ENCODE measurements at places on chromosomes 7 and 10.

DNA sequence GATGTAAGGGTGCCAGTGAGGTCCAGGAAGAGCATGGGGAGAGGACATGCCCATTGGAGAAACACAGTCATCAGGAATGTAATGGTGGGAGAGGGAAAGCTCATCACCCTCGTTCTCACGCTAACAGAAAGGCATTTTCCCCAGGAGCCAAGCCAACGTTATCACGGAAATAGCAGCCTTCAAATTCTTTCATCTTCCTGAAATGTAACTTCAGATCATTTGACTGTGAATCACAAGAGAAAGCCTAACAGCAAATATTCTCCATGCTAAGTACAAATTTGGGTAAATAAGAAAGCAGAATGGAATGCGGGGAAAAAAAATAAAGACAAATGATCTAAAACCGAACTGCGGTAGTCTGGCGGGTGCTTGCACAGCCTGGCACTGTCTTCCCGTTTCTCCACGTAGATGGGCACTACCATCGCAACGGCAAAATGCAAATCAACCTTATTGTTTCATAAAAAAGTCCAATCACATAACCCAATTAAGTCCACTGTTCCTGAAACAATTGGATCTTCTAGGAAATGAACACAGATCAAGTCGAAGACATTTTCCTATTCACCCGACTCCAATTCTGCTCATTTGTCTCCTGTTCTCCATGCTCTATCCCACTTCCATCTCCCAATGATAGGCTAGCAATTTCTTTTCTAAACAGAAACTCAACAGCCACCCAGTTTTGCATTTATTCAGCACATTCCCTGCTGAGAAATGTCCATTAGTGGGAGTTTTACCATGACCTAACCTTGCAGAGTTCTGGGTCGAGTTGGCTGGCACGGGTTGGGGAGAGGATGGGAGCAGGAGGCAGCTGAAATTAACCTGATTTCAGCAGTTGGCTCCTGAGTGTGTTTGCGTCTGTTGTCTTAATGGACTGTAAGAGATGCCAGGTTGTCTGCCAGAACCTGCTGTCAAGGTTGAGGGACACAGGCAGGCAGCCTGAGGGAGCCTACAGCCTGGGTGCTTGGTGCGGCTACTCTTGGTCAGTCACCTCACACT, 74.6 kb upstream of the FRMD4A start:
- DNase-seq = no peak

DNA sequence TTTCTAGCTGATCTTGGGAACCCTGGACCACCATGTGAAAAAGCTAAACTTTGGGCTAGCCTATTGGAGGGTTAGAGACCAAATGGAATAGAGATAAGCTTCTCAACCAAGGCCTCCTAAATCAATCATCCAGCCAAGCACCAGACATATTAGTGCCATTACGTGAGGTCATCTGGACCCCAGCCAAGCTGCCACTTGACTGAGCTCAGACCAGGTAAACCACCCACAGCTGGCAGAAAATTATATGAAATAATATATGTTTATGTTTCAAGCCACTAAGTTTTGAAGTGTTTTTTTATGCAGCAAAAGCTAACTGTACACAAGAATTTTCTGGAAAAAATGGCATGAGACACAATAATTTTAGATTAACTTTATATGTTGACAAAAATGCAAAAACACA, 82.6 kb upstream of the PCGF5 start:
- DNase-seq = no peak

DNA sequence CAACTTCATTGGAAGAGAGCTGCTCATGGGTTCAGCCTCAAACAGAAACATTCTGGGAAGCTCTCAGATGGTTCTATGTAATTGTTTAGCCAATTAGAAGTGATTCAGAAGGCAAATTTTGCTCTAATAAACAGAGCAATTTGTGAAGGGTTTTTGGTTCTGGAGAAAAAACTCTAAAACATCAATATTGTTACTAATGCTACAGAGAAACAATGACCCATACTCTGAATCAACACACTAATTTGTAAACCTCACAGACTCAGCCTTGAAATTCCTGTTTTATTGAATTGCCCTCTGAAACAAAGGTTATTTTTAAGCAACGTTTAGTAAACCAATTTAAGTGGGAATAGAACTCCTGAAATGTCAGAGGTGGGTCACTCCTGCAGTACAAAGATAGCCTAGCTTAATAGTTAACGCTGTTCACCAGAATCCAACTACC, 171.6 kb upstream of the SVIL start:
- DNase-seq = no peak

DNA sequence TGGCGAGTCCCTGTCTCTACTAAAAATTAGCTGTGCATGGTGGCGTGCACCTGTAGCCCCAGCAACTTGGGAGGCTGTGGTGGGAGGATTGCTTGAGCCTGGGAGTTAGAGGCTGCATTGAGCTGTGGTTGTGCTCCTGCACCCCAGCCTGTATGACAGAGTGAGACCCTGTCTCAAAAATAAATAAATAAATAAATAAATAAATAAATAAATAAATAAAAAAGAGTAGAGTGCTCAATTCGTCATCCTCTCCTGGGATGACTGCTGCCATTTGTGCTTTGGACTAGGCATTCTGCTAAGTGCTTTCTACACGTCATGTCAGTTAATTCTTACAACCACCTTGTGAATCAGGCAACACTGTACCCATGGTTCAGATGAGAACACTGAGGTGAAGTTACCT, 130.6 kb downstream of the DOCK1 start:
- no peak for DNase-seq

- DNase-seq = no peak
These were observed 62.5 kb downstream of the ABCB4 start for GRCh38 chr7:87413029-87413428.

DNA sequence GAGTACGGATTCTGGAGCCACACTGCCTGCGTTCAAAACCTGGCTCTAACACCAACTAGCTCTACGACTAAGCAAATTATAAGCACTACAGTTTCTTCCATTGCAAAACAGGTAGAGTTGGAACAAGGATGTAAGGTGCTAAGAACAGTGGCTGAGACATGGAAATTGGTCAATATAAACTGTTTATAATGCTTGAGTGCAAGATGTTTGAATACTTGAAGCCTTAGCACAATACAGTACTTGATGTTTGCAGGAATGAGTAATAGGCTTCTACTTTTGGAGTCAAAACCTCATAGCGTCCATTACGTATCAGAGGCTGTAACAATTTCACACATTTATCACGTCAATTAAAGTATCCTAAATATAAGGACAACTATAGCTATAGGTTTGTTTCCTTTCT, 6.9 kb downstream of the NT5C2 start:
- no peak for DNase-seq

GRCh38 chr10:127894146-127894545, 1.4 kb upstream of the CLRN3 start:
- no peak for DNase-seq

DNA sequence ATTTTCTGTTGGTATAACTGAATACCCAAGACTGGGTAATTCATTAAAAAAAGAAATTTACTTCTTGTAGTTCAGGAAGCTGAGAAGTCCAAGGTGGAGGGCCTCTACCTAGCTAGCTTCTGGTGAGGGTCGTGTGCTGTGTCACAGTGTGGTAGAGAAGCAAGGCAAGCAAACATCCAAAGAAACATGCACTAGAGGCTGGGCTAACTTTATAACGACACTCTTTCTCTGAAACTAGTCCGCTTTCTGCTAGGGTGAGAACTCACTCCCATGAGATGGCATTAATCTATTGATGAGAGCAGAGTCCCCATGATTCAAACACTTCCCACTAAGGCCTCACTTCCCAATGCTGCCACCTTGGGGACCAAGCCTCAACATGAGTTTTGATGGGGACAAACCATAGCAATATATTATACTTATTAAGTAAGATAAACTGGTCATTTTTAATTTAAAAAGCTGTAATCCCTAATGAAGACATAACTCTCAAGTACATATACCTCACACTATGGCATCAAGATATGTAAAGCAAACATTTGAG, 50.8 kb downstream of the PHYHIPL start:
- no peak for DNase-seq

GRCh38 chr10:126393076-126393475, 4.8 kb upstream of the ADAM12 start:
- no peak for DNase-seq

DNA sequence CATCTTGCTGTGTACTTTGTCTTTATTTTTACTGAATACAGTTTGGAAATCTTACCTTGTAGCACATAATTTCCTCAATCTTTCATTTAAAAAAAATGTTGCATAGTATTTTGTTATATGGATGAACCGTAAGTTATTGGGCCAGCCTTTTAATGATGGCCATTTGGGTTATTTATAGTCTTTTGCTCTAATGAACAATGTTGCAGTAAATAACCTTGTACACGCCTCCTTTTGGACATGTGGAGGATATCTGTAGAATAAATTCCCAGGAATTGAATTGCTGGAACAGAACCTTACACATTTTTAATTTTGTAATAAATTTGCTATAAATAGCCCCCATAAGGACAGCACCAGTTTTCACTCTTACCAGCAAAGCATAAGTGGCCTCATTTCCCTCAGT, 12.7 kb upstream of the PRF1 start:
- no peak for DNase-seq

DNA sequence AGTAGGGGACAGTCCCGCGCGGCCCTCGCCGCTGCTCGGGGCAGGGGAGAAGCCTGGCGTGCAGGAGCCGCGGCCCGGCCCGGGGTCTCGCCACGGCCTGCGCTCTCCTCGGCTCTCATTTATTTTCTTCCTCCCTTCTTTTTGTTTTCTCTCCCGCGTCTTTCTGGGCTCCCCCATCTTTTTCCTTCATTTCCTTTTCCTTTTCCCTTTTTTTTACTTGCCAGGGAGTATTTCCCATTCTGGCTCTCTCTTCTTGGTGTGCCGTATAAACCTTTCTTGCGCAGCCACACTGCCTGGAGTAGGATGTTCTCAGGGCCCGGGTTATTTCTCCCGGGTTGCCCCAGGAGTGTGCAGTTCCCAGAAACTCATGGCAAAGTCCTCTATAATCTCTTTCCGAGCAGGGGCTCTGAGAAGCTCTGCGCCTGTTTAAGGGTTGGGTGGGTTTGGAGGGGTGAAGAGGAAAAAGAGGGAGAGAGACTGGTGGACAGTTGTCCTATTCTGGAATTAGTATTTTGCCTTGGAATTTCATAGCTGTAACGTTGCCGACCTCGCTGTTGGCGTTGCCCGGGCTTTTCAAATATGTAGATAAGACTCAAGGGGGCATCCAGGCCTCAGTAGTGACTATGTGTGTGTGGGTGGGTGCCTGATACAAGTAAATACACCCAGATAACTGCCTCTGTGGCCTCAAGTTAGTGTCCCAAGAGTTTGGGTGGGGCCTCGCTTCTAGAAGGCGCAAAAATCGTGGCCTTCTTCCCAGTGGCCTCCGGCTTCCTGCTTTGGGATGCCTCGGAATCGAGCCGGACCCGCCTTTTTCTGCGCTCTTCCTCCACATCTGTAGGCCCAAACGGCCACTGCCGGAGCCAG, 4.3 kb upstream of the ZNF503 start:
- no peak for DNase-seq

Measured in activated CD4-positive, alpha-beta T cell treated with anti-CD3 and anti-CD28 coated beads for 1 hour (primary cell).